ENCODE measurements at places on chromosomes 6 and 20. TPM values are rescaled to one million over a fixed set of nuclear protein-coding genes. Genes with fewer than 3 reads are reported as not detected.
A peak's percentile ranks its signal among the peaks of the same experiment; 100 is the strongest.

FAM217B gene
- total RNA-seq = 8.9 TPM

HMGCLL1 gene
- total RNA-seq = 0.25 TPM

SLC4A11 gene
- 4.9 TPM for total RNA-seq

GRCh38 chr20:44319839-44320422 is 8.9 kb upstream of the FITM2 start:
- DNase-seq = no peak

DNA sequence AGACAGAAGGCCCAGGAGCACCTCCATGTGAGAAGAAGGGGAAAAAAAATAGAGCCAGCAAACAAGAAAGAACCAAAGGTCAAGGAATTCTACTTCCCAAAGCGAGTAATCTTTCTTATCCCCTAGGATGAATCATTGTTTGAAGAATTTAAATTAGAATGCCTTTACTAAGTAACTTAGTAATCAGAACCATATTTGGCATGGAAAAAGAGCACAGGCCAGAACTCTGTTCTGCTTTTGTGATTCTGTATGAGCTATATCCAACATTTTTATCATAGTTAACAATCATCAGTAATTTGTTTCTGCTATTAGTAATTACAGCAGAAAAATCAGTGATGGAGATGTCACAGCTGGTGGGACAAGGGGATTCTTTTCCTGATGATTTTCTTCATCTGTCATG is 228.8 kb upstream of the FAM83B start:
- DNase-seq = peak; percentile 59

DNA sequence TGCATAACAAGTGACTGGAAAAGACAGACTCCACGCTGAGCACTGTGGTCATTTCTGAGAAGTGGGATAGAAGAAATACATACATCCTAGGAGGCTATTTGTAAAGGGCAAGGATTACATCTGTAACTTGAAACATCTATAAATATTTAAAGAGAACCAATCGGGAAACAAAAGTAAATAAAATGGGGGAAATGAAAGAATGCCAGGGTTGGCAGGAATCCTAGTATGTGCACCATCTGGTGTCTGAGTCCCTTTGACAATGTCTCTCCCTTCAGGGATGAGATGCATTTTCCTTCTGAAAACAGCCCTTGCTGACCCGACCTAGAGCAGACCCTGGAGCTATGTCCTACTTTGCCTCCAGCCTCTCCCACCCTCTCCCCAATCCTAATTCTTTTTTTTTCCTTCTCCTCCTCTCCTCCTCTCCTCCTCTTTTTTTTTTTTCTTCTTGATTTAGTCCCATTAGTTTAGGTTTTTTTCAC is 53.2 kb downstream of the VSTM2L start:
- no peak for DNase-seq

DNA sequence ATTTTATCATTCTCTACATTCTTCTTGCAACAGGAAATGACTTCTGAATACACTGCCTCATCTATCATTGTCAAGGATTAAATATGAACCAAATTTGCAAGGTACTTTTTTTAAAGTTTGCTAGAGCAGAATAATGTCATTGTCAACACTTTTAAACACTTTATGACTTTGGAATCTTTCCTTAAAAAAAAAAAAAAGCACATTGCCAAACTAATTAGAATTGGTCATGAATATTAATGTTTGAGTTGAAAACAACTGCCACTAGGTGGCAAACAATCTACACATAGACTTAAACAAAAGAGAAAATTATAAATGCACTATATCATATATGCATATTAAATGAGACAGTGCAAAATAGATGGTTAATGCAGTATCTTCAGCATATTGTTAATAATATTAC is 32.5 kb upstream of the TMEM244 start:
- no peak for DNase-seq

- no peak for DNase-seq
Observed at GRCh38 chr6:130575971-130576370, 210.2 kb downstream of the TMEM200A start.

DNA sequence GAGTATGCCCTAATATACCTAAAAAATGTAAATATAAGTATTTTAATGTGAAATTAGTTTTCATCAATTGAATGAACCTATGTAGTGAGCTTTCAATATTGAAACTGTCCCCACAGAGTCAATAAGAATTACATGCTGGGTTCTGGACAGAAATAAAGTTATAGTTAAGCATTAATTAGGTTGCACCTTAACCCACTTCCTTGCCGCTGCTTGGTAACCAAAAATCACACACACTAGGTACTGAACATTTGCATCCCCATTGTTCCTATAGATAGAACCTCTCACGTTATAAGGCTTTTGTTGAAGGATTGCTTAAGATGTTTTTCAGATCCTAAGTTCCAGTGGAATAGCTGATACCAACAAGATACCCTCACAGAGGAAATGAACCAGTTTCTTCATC is 237.1 kb upstream of the OPRM1 start:
- no peak for DNase-seq

DNA sequence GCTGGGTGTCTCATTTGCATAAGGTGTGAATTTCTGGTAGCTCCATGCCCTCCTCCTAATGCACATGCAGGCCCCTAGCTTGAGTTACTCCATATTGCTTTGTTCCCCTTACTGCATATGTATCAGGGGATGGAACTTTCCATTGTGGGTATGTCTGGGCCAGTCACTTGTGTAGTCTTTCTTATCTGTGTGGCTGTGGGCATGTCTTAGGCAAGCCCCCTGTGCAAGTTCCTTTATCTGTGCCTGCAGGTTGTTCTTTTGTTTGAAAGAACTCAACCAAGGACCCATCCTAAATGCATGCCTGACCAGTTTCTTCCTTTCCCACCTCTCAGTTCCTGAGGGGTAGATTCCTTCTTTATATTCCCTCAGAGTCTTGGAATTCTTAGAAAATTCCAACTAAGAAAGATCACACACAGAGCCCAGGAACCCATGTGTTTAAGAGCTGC is 23.6 kb downstream of the MBOAT1 start:
- DNase-seq = no peak

DNA sequence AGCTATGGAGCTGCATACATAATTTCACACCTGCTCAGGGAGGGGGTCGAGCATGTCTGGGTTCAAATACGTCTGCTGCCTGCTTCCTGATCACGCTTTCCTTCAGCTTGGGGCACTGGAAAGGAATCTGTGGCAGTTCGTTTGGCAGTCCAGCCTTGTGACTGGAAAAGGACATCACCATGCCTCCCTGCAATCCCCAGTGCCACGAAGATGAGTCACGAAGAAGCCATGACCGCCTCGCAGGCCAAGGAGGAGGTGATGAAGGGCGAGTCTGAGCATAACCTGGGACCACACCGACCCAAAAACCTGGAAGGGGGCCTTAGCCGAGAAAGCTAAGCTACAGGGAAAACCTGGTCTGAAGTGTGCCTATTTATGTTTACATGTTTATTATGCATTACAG is 13.1 kb downstream of the JAG1 start:
- DNase-seq = no peak

GRCh38 chr6:29958921-29959320 is 16.6 kb downstream of the HLA-A start:
- no peak for DNase-seq

- no peak for DNase-seq
Observed at GRCh38 chr6:151054306-151054705, 185.5 kb upstream of the AKAP12 start.

GRCh38 chr20:62349556-62350097 is 17.5 kb downstream of the LAMA5 start:
- no peak for DNase-seq

DNA sequence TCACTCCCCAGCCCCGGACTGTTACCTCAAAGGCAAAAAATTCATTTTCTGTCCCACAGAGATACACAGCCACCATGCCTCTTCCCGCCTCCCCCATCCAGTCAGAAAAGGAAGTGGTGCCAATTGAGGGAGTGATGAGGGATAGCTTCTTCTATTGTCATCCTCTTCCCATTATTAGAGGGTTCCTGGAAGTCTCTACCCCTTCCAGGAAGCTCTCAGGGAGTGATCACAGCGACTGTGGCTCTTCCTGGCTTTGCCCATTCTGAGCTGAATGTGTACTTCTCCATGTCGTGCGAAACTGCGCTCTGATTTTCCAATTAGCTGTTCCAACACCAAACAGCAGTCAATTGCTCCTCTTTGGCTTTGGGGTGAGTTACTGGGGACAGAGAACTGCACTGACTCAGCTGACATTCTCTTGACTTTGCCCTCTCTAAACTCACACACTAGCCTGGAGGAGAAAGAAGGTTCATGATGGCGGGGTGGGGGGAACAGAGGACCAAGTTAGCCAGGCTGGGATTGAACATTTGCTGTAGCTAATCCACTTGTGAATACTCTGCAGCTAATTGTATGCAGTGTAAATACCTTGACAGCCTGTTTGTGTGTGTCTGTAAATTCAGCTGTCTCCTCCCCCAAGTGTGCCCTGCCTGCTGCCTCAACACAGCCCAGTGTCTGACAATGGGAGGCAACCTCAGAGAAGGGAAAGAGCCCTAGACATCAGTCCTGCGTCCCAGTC is 2.4 kb upstream of the MDGA1 start:
- no peak for DNase-seq
